ENCODE measurements at places on chromosomes 7 and 10.

GRCh38 chr7:147411096-147411495 lies 1179.5 kb upstream of the C7orf33 start:
- no peak for DNase-seq

- peak; percentile 68 for DNase-seq
Measured at GRCh38 chr7:107180378-107180777, 11.6 kb downstream of the HBP1 start.

DNA sequence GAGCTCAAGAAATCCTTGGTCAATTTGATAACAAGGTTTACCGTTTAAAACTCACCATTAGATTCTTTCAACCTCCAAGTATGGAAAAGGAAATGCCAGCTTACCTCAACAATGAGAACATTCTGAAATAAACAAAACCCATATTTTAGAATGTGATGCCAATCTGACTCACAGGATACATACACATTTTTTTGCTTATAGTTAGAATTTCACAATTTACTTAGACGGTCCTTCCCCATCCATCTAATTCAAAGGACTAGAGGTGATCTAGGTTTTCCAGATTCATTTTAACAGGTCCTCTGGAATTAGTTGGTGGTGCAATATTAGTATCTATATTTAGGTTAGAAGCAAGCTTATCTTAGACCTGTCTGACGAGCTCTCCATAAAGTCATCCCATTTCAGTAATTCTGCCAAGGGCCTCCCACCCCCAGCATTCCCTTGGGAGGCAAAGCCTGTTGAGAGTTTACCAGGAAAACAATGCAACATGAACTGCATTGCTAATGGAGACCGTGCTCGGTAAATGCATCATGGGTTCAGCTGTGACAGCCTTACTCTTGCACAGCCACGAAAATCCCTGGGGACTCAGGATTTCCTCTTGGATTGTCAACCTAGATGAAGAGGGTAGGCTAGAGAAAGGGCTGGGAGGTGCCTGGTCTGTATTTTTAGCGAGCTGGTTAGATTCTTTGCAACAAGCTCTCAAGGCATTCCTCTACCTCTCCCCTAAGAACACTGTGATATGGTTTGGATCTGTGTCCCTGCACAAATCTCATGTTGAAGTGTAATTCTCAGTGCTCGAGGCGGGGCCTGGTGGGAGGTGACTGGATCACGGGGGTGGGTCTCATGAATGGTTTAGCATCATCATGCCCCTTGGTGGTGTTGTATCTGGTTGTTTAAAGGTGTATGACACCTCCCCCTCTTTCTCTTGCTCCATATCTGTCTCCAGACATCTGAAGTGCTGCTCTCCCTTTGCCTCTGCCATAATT lies 93.8 kb downstream of the PRTFDC1 start:
- no peak for DNase-seq

GRCh38 chr10:129658376-129659072 lies 191.5 kb downstream of the MGMT start:
- DNase-seq, result no peak

- no peak for DNase-seq
Measured at GRCh38 chr7:129776362-129776722, 164.8 kb downstream of the NRF1 start.

DNA sequence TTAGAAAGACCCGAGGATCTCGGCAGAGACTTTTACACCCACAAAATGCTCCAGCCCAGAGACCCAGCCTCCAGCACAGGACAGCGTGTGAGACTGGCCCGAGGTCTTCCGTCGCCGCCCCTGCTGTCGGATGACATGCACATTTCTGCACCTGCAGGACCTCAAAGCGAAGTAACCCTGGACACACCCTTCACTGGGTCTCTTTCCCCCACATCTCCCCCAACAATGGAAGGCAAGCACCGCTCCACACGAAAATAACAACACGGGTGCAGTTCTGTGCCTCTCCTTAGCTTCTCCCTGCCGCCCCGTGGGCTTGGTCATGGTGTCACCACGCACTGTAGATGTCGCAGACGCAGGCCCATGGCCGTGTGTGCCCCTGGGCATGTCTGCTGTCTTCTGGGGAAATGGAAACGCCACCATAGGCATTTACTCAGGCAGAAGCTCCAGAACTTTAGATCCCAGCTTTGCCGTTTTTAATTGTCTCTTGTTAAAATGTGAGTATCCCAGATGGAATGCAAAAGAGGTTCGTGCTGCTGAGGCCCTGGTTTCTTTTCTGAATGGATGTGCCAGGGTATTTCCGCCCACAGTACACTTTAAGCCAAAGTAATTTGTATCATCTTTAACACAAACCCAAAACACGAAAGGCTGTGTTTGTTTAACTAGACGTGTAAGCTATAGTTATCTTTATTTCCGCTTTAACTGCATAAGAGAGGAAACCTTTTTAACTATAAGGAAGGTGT lies 237.9 kb downstream of the MGMT start:
- DNase-seq, result no peak

DNA sequence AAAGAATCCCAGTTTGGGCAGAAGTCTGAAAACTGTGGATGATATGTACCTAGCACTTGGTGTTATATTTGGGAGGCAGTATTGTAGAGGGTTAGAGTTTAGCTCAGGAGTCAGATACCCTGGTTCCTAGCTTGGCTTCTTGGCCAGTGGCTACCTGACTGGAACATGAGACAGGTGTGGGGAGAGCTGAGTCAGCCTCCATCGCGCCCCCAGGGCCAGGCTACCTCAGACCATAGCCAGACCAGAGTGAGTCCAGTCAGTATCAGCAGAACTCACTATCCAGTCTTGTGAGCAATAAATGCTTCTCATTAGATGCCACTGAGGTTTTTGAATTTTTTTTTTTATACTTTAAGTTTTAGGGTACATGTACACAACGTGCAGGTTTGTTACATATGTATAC lies 26.0 kb downstream of the CYP3A5 start:
- no peak for DNase-seq

GRCh38 chr7:121605317-121605680 lies 209.2 kb upstream of the FAM3C start:
- DNase-seq, result no peak

All from activated CD4-positive, alpha-beta T cell treated with anti-CD3 and anti-CD28 coated beads for 4 hours (primary cell).